NCI-H446 treated with DMSO at 0.1 percent for 48 hours (cell line): ENCODE measurements at places on chromosomes 3 and 15.

DNA sequence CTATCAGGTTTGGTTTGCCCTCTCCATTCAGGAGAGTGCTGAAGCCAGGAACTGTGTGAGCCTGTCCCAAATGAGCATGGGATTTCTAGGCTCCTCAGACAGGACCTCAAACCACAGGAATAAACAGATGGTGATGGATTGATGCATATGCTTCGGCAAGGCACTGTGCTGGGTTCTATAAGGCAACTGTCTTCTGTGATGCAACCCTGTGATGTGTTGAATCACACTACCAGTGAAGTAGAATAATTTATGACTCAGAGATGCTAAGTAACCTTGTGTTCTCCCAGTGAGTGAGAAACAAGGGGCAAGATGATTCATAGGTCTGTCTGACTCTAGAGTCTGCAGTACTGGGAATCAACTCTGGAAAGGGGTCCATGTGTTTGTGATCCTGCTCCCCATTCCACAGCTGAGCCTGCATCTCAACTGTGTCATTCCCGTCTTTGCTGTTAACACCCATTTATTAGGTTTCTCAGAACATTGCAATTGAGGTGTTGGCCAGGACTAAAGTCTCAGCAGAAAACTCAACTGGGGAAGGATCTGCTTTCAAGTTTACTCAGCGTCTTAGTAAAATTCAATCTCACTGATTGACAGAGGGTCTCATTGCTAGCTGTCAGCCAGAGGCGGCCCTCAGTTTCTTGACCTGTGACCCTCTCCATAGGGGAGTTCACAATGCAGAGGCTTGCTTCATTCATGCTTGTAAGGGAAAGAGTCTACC lies 510.1 kb upstream of the CFAP20DC start:
- DNase-seq, result peak; percentile 54

DNA sequence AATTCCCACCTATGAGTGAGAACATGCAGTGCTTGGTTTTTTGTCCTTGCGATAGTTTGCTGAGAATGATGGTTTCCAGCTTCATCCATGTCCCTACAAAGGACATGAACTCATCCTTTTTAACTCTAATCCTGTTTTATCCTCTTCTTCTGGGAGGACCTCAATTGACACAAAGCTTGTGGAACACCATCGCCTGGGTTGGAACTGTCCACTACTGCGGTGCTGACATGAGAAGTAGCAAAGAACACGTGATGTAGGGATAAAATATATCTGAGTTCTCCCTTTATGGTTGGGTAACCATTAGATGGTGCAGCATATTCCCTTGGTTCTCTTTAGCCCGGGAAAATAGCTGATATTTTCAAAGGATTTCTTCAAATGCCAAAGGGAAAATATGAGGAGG lies 105.3 kb upstream of the TOPAZ1 start:
- DNase-seq, result no peak

- no peak for DNase-seq
Observed at GRCh38 chr3:101189796-101190195, 130.6 kb downstream of the IMPG2 start.

DNA sequence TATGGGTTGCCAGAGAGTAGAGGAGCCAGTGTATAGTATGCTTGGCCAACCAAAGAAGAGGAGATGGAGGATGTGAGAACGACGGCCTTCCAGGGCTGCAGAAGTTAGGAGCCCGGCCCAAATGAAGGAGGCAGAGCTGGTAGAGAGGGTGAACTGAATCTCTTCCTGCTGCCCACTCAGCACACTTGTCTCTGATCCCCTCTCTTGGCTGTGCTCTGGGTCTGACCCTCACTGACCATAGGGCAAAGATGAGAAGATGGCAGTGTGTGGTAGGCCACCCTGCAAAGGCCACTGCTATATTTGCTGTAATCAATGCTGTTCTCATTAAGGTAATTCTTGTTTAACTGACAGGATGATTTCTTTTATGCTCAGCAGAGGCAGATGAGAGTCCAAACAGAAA lies 256.0 kb downstream of the OCA2 start:
- DNase-seq, result no peak

- no peak for DNase-seq
Observed at GRCh38 chr15:100048736-100049135, 293.0 kb downstream of the ADAMTS17 start.

- no peak for DNase-seq
Observed at GRCh38 chr3:52432225-52432624, 12.7 kb downstream of the SEMA3G start.
